HFFc6 (cell line): ENCODE measurements at places on chromosomes 3 and 15. TPM values are rescaled to one million over a fixed set of nuclear protein-coding genes. Genes with fewer than 3 reads are reported as not detected.

GRCh38 chr15:62618846-62619504 lies 423.6 kb upstream of the TPM1 start:
- no peak for DNase-seq

DNA sequence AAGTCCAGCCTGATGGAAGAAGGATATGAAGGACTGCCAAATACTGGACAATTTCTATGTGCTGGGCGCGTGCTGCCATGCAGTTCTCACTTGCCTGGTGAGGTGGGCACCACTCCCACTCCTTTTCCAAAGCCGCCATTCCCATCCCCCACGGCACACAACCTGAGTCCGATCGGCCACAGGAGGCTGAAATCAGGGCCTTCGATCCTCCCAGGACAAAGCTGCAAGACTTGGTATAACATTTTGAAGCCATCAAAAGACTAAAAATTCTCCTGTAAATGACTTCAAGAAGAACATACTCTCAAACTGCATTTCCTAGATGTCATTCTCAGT lies 3.1 kb upstream of the MAP6D1 start:
- no peak for DNase-seq

- DNase-seq, result peak; percentile 28
These were observed 51.6 kb upstream of the CMTM7 start for GRCh38 chr3:32340039-32340438.

The TXNRD3 gene
- 6.9 and 10.1 TPM in 2 replicates for total RNA-seq

The ATP6V1A gene
- total RNA-seq, result 87.2 to 103 TPM (median 99.4 TPM) in 3 replicates
